ENCODE measurements at places on chromosomes 16 and 17.

DNA sequence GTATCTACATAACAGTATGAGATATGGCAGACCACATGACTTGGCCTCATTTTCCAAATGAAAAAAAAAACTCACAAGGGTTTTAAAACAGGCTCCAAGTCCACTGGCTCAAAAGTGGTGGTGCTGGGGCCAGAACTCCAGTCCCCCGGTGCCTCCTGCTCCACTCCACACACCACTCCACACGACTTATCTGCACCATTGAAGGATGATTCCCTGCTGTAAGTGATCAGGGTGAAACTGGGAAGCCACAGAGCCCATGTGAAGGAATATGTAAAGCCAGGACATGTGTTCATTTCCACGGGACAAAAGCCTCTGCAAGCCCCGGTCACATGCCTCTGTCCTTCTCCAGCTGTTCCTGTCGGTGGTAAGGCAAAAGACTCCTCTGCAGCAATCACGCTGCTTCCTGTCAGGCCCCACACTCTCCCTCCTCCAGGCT, 97.2 kb downstream of the ZNF18 start:
- DNase-seq, result no peak

GRCh38 chr17:64077379-64077778, 52.6 kb downstream of the ERN1 start:
- no peak for DNase-seq

DNA sequence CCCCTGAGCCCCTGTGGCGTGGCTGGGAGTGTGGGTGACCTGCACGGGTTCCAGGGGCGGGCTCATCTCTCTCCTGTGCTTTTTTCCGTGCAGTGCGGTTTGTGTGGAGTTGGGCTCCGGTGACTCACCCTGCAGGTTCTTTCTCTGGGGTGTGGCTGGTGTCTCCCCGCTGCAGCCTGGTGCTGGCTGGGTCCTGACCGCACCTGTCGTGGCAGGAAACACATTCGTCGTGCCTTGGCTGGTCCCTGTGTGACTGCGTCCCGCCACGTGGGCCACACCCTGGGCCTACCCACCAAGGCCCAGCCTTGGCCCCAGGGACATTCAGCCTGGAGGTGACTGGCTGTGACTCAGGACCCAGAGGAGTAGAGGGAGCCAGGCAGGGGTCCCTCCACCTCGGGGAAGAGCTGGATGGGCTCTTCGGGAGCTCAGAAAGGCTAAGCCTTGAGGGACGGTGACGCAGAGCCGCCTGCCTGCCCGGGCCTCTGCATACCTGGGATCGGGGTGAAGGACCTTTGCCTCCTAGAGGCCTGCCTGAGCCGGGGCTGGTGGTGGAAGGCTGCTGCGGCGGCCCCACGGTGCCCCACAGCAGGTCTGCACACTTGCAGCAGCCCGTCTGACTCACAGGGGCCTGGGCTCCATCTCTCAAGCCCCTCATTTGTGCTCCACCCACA, 7.8 kb downstream of the TRAF7 start:
- DNase-seq, result no peak

- no peak for DNase-seq
Measured at GRCh38 chr16:907361-907760, 63.4 kb downstream of the LMF1 start.

GRCh38 chr16:2938206-2938605, 25.9 kb upstream of the KREMEN2 start:
- no peak for DNase-seq

DNA sequence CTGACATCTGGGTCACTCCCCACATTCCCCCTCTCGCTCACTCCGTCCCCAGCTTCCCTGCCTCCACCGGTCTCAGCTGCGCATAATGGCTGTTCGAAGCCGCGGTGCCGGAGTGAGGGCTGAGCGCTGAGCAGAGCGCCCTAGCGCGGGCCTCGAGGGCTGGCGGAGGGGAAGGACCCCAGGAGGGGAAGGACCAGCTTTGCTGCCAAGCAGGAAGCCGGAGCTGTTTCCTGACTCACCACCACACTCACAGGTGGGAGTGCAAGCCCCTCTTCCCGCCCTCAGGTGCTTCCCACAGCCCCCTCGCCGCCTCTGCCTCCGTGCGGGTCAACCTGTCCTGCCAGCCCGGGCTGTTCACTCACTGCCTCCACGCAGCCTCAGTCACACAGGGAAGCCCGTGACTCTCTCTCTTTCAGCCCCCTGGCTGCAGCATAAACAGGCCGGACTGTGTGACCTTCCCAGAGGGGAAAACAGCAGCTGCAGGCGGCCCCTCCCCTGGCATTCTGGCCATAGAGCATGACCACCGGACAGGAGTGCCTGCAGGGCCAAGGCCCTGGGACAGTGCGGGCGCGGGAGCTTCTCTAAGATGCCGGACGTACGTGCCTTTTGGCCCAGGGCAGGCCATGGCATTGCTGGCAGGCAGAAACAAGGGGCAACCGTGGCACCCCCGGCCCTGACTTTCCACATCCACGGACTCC, 23.7 kb downstream of the SLC43A2 start:
- DNase-seq, result no peak

DNA sequence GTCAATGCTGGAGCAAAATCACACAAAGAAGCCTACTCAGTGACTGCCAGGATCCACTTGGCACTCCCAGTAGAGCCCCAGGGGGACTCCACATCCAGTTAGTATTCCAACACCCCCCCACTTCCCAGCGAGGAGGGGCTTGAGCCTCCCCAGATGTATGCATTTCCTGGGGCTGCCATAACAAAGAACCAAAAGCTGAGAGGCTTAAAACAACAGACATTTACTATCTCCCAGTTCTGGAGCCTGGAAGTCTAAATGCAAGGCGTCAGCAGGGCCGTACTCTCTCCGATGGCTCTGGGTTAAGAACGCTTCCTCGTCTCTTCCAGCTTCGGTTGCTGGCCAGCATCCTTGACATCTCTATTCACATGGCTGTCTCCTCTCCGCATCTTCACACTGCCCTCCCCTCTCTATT, 23.0 kb upstream of the GNA13 start:
- DNase-seq, result no peak

GRCh38 chr16:89266521-89267134, 49.1 kb downstream of the ZNF778 start:
- no peak for DNase-seq

DNA sequence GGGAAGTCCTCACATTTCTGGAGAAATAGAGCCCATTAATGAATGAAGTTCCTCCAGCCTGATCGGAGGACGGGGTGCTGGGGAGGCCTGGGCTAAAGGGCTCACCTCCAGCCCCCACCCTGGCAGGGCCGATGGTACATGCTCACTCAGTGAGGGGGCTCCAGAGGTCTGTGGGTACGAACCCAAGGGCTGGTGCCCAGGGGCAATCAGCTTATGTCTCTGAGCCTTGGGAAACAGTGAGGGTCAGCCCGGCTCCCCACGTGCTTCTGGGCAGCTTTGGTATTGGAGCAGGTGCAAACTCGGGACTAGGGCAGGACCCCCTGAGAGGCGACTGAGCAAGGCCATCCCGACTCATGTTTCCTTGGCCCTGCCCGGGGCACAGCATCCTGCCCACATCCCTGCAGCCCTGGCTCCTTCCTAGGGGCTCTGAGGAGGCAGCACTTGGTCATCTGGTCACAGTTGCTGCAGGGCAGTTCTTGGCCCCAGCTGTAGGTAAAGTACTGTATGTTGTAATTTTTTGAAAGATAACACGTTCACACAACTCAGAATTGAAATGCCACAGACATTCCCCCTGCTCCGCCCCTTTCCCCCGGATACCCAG, 969 bp upstream of the CETP start:
- no peak for DNase-seq

DNA sequence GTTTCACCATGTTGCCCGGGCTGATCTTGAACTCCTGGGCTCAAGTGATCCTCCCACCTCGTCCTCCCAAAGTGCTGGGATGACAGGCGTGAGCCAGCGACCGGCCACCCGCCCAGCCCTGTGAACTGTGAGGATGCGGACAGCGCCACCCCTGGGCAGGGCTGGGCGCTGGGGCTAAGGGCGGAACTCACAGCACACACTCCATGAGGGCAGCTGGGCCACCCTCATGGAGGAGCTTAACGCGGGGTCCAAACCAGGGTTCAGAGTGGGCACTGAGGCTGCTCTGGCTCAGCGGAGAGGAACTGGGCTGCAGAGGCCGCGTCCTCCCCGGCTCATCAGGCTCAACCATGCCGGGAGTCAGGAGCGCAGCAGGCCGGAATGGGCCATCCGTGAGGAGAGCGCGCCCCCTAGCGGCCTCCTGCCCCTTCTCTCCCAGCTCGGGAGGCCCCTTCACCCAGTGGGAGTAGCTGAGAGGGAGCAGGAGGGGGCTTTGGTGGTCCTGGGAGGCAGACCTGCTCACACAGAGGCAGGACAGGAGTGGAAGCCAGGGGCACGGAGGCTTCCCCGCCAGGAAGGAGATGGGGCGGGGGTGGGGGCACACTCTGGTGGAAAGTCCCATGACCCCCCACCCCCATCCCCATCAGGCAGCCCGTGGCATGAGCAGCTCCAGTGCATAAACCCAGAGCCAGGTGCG, 13.8 kb downstream of the CORO7 start:
- peak; percentile 31 for DNase-seq

DNA sequence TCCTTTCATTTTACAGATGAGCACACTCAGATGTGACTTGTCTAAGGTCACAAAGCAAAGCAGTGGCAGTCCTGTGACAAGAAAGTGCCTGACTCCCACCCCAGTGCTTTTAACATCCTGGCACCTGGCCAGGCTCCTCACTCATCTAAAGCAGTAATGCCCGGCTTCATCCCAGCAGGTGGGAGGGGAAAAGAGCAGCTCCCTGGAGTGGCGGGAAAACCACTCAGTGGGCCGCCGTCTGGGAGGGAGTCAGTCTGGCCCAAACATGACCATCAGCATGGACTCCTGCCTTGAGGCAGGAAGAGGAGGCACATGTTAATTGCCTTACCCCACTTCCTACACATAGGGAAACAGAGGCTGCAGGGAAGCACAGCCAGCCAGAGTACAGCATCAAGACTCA, 2.6 kb downstream of the PCGF2 start:
- no peak for DNase-seq

DNA sequence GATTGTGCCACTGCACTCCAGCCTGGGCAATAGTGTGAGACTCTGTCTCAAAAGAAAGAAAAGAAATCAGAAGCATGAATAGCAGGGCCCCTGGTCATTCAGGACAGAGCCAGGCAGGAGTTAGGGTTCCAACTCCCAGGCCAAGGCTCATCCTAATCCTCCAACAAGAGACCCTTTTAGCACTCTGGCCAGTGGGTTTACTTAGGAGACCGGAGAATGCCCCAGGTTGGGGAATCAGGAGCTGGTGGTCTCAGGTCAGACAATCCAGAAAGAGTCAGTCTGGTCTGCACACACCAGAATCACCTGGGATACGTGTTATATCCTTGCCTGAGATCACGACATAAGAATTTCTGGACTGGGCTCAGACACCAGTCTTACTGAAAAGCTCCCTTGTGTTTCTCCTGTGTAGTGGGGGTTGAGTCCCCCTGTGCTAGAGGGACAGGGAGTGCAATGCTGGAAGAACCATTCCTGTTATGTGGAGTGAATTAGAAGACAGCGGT, 48.7 kb downstream of the CCDC42 start:
- no peak for DNase-seq

DNA sequence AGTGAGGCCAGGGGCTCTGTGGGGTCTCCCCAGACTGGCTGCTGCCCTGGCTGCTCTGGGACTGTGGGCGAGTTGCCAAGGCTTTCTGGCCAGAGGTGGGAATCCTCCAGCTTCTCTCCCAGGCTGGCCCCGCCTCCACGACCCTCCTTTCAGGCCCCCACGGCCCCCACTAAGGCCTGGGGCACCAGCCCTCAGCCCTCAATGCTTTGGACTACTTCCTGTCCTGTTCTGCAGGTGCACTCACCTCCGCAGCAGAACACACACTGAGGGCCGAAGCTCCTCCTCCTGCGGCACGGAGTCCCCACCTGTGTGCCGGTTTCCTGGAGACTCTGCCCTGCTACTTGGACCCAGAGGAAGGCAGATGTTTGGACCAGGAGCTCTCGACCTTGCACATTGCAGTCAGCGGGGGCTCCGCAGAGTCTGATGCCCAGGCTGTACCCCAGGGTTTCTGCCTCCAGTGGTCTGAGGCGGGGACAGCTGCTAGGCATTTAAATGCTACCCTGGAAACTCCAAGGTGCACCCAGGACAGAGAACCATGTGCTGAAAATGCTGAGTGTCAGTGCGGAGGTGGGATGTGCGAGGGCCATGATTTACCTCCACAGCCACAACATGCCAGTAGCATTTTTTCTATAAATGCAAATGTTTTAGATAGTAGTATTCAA, 223.8 kb downstream of the IRF8 start:
- no peak for DNase-seq

GRCh38 chr17:30519166-30519565, 42.0 kb downstream of the GOSR1 start:
- no peak for DNase-seq

GRCh38 chr16:82651921-82652601, 25.3 kb downstream of the CDH13 start:
- DNase-seq, result no peak

- DNase-seq, result no peak
Measured at GRCh38 chr17:42906772-42907446, 6.3 kb downstream of the G6PC1 start.

- no peak for DNase-seq
Measured at GRCh38 chr16:54265575-54266107, 20.9 kb downstream of the IRX3 start.

GRCh38 chr17:71634376-71634775, 486.4 kb upstream of the SOX9 start:
- DNase-seq, result no peak

GRCh38 chr16:78773291-78773702, 673.8 kb downstream of the WWOX start:
- DNase-seq, result no peak

- no peak for DNase-seq
Measured at GRCh38 chr17:61338874-61339478, 60.7 kb upstream of the TBX2 start.

DNA sequence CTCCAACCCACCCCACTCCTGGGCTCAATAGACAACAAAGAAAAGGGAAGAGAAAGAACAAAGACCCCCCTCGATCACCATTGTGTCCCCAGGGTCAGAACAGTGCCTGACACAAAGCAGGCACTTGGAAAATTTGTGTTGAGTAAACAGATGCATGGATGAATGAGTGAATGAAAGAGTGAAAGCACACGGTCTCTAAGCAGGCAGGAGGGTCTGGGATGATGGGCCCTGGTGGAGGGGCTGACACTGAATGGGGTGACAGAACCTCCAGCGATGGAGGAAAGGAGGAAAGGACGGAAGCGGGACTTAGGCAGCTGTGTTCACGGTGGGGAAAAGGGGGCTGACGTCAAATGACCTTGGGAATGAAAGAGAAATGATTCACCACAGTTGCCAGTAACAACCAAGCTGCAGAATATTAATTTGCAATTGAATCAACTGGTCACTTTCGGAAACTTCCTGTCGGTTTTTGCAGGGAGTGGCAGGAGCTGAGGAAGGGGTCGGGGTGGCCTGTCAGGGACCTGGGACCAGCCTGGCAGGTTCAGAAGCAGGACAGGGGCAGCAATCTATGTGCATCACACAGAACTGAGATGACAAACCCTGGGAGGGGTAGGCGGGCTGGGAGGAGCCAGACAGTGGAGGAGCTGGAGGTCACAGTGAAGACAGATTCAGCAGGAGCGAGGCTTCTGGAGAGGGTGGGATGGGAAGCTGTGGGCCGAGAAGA, 6.7 kb upstream of the GAST start:
- DNase-seq, result no peak

DNA sequence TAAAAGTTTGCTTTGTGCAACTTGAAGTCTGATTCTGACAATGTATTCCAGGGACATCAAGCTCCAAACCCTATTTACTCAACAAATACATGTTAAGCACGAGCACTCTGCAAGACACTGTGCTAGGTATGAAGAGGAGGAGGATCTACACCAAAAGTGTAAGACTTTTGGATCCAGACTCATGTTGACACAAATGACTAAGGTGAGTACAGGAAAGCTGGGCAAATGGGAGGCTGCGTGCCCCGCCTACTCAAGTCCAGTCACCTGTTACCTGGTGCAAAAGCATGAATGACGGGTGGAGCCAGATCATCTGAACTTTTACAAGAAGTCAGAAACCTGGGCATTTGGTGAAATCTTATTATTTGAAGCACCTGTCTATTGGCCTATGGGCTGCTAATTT, 120.7 kb downstream of the ABCC12 start:
- DNase-seq, result no peak

Data from stimulated activated CD4-positive, alpha-beta T cell treated with anti-CD3 and anti-CD28 coated beads, Interleukin-1b, Interleukin-23, amount 100 ng/mL, for 1 hour (primary cell).